ENCODE measurements at places on chromosomes 16 and 17. TPM values are rescaled to one million over a fixed set of nuclear protein-coding genes. Genes with fewer than 3 reads are reported as not detected.

GRCh38 chr16:35862242-35862641, 2402.8 kb downstream of the TP53TG3F start:
- ATAC-seq, result no peak

DNA sequence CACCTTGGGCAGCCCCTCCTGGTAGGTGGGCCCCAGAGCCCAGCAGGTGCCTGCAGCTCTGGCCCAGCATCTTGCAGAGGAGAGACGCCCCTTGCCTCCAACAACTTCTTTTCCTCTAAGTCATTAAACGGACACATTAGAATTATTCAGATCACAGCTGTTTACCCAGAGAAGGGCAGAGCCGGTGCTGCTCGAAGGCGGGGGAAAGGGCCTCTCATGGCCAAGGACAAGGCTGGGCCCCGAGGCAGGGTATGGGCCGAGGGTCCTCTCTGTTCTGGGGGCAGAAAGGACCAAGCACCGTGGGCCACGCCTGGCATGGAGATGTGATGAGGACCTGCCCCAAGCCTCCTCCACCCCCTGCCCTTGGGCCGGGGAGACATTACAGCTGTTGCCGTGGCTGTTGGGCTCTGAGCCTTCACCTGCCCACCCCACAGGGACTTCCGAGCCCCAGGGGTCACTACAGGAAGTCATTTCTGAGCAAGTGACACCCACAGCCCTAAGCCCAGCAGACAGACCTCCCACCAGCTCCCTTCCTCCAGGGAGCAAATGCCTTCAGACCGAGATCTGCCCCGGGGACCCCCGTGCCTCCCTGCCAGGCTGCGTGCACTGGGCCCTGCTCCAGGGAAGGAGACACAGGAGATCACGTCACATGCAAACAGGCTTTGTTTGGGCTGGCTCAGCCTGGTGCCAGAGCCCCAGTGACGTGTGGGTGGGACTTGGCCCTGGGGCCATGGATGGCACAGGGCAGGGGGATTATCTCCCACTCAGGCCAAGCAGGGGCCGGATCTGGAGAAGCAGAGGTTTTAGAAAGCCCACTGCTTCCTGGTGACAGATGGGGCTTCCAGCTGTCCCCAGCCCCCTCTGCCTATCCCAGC, 699 bp upstream of the PVALEF start:
- ATAC-seq, result no peak

- ATAC-seq, result no peak
These were observed 295.9 kb upstream of the N4BP1 start for GRCh38 chr16:48905632-48906505.

DNA sequence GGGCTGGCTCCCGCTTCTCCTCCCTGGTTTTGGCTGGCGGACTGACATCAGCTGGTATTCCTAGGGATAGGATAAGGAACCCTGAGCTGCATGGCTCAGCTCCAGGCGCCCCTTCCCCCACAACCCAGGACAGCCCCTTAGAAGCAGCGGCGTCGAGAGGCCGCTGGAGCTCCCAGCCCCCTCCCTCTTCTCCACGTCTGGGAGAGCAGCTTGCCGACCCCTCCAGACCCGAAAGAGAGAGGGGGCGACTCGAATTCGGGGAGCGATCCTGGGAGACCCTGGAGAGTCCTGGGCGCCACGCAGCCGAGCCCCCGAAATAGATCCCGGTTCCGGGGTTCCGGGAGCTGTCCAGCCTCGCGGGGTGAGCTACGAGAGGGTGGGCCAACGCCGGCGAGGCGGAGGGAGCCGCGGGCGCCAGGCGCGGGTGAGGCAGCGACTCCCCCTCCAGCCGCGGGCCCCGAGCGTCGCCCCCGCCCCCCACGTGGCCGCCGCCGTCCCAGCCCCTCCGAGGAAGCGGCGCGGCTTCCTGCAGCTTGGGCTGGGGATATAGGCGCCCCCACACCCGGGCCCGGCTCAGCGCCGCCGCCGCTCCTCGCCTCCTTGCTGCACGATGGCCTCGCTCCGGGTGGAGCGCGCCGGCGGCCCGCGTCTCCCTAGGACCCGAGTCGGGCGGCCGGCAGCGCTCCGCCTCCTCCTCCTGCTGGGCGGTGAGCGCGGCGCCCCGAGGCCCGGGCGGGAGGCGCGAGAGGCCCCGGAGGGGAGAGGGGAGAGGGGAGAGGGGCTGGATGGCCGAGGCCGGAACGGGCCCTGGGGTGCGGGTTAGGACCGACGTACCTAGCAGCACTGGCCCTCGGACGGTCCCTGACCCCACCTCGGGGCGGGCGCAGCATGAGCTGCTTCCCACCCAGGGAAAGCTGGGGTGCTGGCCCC, at the start of gene RAMP2:
Gene RAMP2, plus strand, starts transcription at position 576 of the 930 bp plus-strand sequence. Its CDS starts 35 bp downstream, at position 611.
- peak; percentile 31 for ATAC-seq

CCL14 gene
- 10.4 TPM for total RNA-seq

PRR35 gene
- total RNA-seq, result not detected

MYL11 gene
- total RNA-seq, result 2.2 TPM

- peak; percentile 65 for ATAC-seq
These were observed 8.3 kb downstream of the FLII start for GRCh38 chr17:18250259-18250658.

SNRNP25 gene
- 18.8 TPM for total RNA-seq

GRCh38 chr16:78843978-78844377, 744.5 kb downstream of the WWOX start:
- ATAC-seq, result no peak

TVP23C gene
- total RNA-seq, result 8.0 TPM

DNA sequence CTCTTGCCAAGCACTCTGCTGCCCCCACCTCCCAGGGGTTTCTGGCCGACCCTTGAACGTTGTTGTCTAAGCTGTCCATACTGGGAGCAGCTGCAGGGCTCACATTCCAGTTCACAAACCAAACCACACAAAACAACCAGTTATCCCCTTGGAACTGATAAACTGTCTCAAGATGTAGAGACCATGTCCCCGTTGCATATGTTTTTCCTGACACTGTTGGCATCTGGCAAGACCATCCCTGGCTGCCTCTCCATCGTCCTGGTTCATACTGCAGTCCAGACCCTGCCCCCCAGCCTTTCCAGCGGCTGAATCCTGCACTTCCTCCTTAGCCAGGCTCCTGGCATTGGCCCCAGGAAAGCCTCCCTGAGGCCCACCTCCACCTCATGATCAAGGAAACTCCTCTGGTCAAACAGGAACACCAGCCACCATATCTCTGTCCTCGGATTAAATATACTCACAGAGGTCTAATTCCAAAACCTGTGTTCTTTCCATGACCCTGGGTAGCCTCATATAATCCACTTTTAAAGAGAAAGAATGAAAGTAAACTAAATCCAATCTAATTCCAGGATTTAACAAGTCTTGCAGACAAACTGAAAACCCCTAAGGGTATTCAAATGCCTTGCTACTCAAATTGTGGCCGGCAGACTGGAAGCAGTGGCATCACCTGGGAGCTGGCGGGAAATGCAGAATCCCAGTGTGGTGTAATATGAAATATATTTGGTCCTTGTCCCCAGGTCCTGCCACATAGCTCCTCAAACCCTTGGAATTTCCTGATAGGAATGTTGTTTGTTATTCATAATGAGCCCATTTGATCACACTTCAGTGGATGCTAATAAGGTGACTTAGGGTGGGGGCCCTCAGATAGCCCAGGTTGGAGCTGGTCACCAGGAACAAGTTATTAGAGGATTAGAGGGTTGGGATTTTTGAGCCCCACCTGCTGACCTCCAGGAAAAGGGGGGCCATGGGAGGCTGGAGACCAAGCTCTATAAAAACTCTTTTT, 14.2 kb downstream of the GAS7 start:
- no peak for ATAC-seq

DNA sequence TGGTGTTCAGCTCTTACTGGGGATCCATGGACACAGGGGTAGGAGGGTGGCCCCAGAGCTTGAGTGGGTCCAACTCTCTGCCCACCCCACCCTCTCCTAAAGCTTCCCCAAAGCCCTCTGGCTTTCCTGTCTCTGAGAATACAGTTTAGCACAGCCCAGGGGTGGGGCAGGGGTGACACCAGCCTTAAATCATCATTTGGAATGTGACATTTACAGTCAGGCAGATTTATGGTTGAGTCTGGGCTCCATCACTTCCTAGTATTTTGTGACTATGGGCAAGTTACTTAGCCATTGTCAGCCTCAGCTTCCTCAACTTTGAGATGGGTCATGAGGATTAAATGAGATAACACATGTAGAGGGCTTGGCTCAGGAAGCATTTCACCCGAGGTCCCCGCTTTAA, 193.1 kb upstream of the IRX6 start:
- ATAC-seq, result no peak

GRCh38 chr17:47262586-47262985, 9.0 kb downstream of the ITGB3 start:
- ATAC-seq, result no peak

DNA sequence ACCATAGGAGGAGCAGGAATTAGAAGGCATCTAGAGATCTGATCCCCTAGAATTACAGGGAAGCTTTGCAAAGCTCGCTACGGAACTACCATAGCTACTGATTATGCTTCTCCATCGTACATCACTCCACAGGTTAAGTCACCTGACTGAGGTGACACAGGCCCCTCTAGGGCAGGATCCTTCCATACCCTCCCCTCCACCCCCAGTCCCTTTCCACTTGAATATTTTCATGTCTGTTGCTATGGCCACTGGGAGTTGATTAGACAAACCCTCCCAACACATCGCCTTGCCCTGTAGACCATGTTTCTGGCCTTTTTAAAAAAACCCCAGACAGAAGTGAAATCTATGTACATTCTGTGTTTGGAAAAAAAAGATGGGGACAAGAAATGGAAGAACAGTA, 287.1 kb downstream of the SOX9 start:
- no peak for ATAC-seq

GRCh38 chr16:57256601-57257395, 11.7 kb downstream of the ARL2BP start:
- no peak for ATAC-seq

OMG gene
- total RNA-seq, result not detected

DNA sequence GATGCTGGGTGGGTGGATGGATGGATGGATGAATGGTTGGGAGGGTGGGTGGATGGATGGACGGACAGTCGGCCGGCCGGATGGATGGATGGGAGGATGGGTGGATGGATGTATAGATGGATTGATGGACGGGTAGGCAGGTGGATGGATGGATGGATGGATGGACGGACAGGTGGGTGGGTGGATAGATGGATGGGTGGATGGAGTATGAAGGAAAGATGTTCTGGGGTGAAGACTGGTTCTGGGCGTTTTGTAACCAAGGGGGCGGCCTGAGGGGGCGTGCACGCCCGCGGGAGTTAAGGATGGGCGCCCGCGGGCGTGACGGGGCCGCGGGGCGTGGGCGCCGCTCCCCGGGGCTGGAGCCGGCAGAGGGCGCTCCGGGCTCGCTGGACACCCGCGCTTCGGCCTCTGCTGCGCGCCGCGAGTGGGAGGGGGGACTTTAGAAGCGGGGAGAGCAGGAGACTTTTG, at the start of gene NECAB2:
Gene NECAB2, plus strand, starts transcription at position 407 of the 468 bp plus-strand sequence. CDS start 405 bp downstream, outside the sequence.
- peak; percentile 24 for ATAC-seq
